AG04449 (cell line): ENCODE measurements at places on chromosomes 3 and 15.

DNA sequence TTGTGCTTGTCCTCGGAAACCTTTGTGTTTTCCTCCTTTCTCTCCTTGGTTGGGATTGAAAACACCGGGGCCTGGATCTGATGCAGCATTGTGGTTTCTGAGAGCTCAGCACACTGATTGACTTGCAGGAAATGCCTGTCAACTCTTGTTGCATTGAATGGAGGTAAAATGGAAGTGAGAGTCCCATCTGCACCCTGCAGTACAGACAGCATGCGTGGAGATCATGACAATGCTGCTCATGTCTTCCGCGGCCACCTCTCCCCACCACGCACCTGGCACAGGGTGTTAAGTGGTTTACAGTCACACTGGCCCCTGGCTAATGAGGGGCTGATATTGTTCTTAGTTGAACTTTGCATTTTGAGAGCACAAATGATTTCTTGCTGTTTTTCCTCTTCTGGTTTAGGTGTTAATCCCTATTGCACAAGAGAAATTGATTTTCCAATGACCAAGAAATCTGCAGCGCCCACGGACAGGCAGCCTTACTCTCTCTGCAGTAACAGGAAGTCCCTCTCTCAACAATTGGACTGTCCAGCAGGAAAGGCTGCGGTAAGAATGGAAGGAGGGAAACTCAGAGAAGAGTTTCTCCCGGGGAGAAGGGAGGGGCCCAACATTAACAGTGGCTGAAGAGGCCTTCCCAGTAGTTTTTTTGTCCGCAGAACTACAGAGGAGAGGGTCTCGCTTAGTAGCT is 58.5 kb downstream of the STARD5 start:
- DNase-seq: no peak

DNA sequence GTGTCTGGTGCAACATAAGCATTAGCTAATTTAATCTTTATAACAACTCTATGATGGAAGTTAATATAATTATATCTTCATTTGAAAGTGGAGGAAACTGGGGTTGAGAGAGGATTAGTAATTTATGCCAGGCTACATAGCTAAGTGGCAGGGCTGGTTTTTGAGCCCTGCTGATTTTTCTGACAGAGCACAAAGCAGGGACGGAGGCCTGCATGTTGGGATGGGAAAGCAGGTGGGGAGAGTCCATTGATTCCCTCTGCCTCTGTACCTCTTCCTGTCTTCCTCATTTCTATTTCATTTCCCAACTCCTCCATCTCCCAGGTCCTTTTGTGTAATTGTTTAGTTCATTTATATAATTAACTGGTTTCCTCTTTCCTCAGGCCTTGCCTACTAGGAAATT is 251.6 kb upstream of the ZPLD1 start:
- DNase-seq: no peak

GRCh38 chr15:41967506-41968206 is 4.7 kb downstream of the EHD4 start:
- DNase-seq: no peak

DNA sequence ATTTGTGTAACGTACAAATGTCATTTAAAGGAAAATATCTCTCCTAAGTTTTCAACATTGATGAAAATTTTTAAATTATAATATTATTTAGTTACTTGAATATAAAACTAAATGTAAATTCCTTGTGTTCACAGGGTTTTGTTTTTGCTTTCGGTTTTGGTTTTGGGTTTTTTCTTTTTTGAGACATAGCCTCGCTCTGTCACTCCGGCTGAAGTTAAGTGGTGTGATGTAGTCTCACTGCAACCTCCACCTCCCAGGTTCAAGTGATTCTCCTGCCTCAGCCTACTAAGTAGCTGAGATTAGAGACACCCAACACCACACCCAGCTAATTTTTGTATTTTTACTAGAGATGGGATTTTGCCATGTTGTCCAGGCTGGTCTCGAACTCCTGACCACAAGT is 79.3 kb upstream of the TCF12 start:
- DNase-seq: no peak

DNA sequence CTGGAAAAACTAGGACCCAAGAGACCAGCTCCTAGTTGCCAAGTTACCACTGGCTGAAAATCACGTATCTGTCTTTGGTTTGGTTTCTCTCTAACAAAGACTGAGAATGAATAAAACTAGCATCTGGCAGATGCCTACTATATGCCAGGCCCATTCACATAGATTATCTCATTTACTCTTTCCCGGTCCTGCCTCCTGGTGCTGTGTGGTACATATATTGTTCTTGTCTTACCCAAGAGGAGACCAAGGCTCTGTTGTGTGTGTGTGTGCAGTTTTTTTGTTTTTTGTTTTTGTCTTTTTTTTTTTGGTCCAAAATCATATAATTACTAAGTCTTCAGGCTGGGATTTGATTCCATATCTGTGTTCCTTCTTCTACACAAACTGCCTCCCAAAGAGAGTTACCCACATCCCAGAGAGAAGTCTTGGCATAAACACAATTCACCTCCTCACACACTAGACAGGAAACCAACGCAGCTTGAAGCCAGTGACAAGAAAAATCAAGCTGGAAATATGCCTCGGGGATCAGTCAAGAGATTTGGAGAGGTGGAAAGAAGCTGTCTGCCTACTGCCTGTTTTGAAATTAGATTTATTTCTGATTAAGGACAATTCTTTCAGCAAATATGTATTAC is 891 bp downstream of the AHSG start:
- no peak for DNase-seq
